Left kidney (tissue), 8 donors: ENCODE measurements at places on chromosomes 3 and 15. TPM values are rescaled to one million over a fixed set of nuclear protein-coding genes. Genes with fewer than 3 reads are reported as not detected.

Gene BNC1
- polyA plus RNA-seq, result 0.17 TPM

Gene GOLGA6B
- 0.07 TPM for polyA plus RNA-seq

Gene CLRN1
- polyA plus RNA-seq, result not detected

Gene TRIM42
- polyA plus RNA-seq, result not detected

Gene NANOGP8
- 0.76 TPM for polyA plus RNA-seq

Gene PLA2G4F
- polyA plus RNA-seq, result 25.0 TPM

Gene SLC2A2
- polyA plus RNA-seq, result 19.5 TPM

Gene EPHB1
- 5.9 TPM for polyA plus RNA-seq

Gene CPNE9
- not detected for polyA plus RNA-seq

Gene ITPKA
- polyA plus RNA-seq, result 0.52 TPM

Gene PDZRN3
- polyA plus RNA-seq, result 48.5 TPM

Gene PEAK1
- polyA plus RNA-seq, result 40.5 TPM

Gene GATM
- 242 TPM for polyA plus RNA-seq

Gene FAM81A
- 30.7 TPM for polyA plus RNA-seq

DNA sequence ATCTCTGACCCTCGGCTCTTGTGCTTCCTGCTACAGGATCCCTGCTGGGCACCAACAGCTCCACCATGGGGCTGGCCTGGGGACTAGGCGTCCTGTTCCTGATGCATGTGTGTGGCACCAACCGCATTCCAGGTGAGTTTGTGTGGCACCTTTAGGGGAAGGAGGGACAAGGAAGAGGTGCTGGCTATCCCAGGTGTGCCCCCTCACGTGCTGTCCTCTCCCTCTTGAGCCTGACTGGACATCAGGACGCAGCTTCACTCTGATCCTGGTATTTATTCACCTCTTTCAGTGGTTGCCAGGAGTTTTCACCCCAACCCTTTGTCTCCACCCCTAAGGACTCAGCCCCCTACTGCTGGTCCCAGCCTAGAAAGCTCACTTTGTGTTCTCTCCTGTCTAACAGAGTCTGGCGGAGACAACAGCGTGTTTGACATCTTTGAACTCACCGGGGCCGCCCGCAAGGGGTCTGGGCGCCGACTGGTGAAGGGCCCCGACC lies 960 bp downstream of the THBS1 start:
- no peak for DNase-seq

DNA sequence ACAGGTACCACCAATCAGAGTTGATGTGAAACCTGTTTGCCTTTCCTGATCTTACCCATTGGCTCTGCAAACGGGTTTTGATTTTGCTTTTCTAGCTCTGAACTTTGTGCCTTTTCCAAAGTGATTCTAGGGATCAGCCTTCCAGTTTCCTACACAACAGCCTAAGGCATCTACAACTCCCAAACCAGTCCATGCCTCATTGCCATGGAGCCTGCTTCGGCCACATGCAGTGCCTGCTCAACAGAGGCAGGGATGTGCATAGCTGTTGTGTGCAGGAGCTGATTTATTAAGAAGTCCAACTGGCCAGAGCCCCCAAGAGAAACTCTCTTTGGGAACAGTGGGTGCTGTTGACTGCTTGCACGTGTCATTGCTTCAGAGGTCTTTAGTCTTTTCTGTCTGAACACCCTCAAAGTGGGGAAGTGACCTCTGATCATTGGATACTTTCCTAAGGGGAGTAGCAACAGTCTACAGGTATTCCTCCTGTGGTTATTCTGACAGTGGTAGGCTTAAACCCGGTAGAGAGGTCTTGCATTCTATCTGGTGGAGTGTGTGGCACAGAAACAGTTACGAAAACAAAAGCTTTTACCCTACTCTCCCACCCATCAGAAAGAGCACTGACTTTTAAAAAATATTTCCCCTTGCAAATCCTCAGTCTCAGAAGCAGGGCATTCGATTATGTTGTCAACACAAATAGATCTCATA lies 36.6 kb upstream of the THSD4 start:
- no peak for DNase-seq

DNA sequence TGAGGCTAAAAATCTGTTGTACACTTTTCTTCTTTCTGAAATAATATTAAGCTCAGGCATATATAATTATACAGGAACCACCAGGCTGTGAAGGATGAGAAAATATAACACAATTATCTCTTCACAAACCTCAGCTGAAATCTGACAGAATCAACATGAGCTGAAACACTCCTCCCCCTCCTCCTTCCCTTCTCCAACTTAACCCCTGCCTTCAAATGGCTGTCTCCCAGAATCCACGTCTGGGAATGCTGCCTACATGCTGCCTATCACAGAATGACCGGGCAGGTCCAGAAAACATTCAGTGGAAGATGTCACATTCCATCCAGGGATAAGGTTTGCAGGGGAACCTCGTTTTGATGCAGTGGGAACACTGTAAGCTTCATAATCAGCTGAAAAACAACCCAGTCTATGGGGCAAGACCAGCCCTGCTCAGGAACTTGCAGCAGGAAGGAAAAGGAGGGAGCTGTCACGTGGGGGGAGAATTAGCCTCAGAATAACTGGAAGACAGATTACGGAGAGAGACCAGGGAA lies 44.0 kb upstream of the SEMA6D start:
- DNase-seq, result peak; percentile 20

GRCh38 chr3:188272481-188273372 lies 118.8 kb downstream of the LPP start:
- DNase-seq, result no peak

GRCh38 chr3:177440456-177441104 lies 243.3 kb upstream of the TBL1XR1 start:
- no peak for DNase-seq

- no peak for DNase-seq
These were observed 22.0 kb downstream of the CMSS1 start for GRCh38 chr3:99839613-99840012.

- DNase-seq, result peak; percentile 81
These were observed 1.1 kb upstream of the WWTR1 start for GRCh38 chr3:149658744-149659497.

DNA sequence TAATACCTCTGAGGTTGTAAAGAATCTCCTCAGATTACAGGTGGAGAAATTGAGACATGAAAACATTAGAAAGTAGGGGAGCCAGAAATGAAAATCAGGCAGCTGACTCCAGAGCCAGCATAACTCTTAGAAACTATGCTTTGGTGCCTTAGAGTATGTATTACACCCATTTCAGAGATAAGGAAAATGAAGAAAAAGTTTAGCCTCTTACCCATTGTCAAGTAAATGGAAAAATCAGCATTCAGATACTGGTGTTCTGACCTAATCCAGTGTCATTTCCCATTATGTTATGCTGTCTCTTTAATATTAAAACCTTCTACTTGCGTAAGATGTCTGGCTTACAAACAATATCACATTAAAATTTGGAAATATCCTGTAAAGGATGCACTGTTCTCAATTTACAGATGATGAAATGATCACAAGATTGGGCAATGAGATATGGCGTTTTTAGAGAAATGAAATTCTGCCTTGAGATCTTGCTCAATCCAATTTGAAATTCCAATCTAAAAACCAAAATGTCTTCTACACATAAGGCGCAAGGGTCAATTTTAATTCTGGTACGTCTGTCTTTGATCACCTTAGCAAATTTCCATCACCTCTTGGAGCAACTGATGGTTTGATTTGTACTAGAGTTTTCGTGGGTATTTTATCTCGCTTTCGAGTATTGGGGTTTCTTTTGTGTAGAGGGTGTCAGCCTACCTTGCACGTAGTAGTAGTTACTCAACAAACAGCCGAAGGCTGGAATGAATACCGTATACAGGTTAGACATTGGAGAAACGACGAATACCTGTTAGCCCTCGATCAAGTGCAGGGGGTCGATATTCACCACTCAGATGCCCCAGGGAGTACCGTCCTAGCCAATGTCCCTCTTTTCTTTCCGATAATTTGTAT lies 902 bp upstream of the ZCWPW2 start:
- no peak for DNase-seq

DNA sequence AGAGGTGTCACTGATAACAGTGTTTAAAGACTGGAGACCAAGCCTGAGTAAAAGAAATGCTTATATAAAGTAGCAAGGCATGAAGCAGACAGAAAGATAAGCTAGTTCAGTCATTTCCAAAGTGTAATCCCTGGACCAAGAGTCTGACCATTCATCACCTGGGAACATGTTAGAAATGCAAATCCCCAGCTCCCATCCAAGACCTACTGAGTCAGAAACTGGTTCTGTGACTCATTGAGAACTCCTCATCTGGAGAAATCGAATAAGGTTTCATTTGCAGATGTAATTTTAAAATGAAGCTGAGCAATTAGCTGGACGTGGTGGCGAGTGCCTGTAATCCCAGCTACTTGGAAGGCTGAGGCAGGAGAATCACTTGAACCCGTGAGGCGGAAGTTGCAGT lies 473.9 kb upstream of the UBE2E2 start:
- no peak for DNase-seq

GRCh38 chr3:114290911-114291901 lies 2.6 kb upstream of the TIGIT start:
- peak; percentile 18 for DNase-seq

DNA sequence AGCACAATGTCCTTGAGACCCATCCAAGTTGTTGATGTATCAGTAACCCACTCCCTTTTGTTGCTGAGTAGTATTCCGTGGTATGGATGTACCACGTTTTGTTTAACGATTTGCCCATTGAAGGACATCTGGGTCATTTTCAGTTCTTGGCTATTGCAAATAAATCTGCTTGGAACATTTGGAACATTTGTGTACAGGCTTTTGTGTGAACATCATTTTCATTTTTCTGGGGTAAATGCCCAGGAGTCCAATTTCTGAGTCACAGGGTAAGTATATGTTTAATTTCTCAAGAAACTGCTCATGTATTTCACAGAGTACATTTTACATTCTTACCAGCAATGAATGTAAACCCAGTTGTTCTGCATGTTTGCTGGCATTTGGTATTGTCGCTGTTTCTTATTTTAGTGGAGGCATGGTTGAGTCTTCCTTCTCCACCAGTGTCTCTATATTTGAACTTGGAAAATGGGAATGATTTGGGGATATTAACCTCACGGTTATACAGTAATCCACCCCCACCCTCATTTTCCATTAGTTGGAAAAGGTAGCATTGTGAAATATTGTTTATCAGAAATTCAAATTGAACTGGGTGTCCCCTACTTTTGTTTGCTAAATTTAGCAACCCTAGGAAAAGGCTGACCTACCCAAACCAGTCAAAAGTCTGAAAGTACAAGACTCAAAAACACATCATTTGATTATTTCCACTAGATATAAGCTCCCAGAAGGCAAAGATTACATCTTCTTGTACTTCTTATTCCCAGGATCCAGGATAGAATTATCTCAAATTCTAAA lies 30.8 kb downstream of the POMGNT2 start:
- DNase-seq, result no peak

- DNase-seq, result no peak
These were observed 13.4 kb downstream of the FOXL2NB start for GRCh38 chr3:138960417-138960852.

GRCh38 chr3:139134678-139135372 lies 90.1 kb upstream of the PRR23C start:
- DNase-seq, result no peak

DNA sequence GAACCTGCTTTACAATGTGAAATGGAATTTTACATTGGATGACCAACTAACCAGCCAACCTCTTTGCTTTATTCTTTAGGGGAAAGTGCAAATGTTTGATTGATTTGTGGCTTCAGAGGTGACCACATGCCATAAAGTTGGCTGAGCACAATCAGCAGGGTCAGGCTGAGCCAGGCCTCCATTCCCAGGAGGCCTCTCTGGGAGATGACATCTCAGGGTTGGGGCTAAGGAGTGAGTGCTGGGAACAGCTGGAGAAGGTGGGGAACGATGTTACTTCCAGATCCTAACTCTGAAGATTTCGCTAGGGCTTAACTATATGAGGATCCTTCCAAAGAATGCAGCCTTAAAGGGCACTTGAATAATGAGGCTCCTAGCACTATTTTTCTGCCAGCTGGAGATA lies 131.7 kb downstream of the ATP10A start:
- DNase-seq, result no peak

DNA sequence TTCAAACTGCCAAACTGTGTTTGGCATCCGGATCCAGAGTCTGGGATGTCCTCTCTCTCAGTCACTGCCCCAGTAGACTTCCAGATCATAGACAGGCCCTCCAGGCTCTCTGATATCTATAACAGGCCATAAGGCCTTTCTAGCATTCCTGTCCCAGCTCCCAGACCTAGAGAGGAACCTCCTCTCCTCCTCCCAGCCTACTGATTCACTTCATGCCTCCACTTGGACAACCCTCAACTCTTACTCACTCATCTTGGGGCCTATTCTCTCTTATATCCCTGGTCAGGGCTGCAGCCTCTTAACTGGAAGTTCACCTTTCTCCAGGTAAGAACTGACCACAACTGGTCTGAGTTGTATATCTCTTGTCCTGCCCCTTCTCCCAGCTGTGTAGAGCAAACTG lies 253.7 kb upstream of the TRIM42 start:
- no peak for DNase-seq

DNA sequence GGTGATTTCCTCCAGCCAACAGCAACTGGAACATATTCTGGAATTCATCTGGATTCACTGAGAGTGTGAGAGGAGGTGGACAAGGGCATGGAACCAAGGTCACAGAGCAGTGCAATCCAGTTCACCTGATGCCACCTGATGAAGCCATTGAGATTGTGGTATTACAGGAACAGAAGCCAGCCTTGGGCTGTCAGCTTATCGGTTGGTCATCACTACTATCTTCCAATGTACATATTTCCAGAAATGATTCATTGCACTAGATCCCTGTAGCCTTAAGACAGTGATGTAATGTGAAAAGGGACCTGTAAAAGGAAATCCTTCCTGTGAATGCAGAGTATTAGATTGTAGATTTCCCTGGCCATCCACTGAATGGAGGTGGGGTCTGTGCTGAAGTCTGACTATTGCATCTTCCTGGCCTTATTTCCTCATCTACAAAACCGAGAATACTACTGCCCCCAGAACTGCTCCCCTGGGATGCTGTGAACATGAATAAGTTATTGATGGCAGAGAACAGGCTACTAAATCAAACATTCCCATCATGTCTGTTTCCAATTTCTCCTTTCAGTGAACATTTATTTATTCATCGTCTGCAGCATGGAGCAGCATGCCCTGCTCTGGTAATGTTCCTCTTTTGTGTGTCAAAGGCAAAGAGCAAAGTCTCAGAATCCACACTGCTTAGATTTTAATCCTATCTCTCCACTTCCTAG lies 47.4 kb upstream of the TPM1 start:
- no peak for DNase-seq

GRCh38 chr15:38672814-38673670 lies 108.4 kb upstream of the RASGRP1 start:
- no peak for DNase-seq

GRCh38 chr3:50862221-50862620 lies 187.5 kb downstream of the DOCK3 start:
- DNase-seq, result no peak

DNA sequence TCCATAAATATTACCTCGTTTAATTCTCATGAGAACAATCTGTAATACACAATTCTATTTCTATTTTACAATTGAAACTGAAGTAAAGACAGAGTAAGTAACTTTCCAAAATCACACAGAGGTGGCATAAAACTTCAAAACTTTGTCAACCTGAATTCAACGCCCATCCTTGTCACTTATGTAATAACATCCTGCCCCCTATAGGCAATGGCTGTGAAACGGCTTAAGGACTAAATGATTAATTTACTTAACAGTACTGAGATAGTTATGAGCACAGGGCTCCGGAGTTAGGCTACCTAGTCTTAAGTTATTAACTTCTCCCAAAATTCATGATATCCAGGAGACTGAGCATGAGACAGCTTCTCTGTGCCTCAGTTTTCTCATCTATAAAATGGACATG lies 293.1 kb upstream of the CHRM5 start:
- DNase-seq, result no peak

- no peak for DNase-seq
These were observed 366.6 kb downstream of the SOX2 start for GRCh38 chr3:182078316-182078715.

- no peak for DNase-seq
These were observed 5.7 kb upstream of the BNIP2 start for GRCh38 chr15:59694779-59695178.
